Common myeloid progenitor, CD34-positive (primary cell): ENCODE measurements at places on chromosomes 5 and 9.
A peak's percentile ranks its signal among the peaks of the same experiment; 100 is the strongest.

- no peak for DNase-seq
- no peak overlapping the region for H3K27ac ChIP-seq
- no peaks in the 10 kb centered on the region for H3K4me1 ChIP-seq
- H3K4me3 ChIP-seq = no peak overlapping the region
- no peaks in the 10 kb centered on the region for H3K27me3 ChIP-seq
Observed at GRCh38 chr5:151470439-151470838, 23.0 kb downstream of the SLC36A1 start.

- peak overlapping the region; percentile 86 for H3K4me3 ChIP-seq
- H3K27me3 ChIP-seq = no peaks in the 10 kb centered on the region
- H3K27ac ChIP-seq = no peak overlapping the region
- DNase-seq = no peak
Observed at GRCh38 chr9:124258607-124259157, 933 bp downstream of the NEK6 start.

DNA sequence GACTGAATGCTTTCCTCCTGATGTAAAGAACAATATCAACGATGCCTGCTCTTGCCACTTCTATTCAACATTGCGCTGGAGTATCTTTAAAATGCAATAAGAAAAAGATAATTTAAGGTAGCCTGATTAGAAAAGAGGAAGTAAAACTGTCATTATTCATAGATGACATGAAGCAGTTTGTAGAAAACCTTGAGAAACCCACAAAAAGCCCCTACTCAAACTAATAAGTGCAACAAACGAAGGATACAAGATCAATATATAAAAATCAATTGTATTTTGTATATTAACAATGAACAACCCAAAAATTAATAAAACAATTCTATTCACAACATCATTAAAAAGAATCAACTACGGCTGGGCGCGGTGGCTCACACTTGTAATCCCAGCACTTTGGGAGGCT is 76.4 kb upstream of the CKMT2 start:
- no peaks in the 10 kb centered on the region for H3K27me3 ChIP-seq
- no peaks in the 10 kb centered on the region for H3K4me1 ChIP-seq
- DNase-seq = peak; percentile 20
- H3K36me3 ChIP-seq = no peaks in the 10 kb centered on the region
- H3K27ac ChIP-seq = no peak overlapping the region
- no peak overlapping the region for H3K4me3 ChIP-seq

DNA sequence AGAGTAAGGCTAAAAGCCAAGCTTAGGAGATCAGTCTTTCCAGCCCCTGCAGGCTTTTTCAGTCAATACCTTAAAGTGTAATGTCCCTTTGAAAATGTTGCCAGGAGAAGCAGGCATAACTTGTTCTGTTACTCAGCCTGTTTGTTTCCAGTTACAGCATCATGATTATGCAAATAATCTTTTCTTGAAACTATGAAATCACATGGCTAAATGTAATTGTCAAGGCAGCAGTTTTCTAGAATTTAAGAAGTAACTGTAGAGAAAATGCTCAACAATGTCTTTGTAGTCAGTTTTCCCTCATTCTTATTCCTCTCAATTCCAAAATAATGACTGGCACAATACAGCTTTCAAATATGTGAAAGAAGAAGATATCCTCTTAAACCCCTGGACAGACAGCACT is 1.9 kb upstream of the GPR107 start:
- H3K36me3 ChIP-seq = no peaks in the 10 kb centered on the region
- H3K27me3 ChIP-seq = no peaks in the 10 kb centered on the region
- H3K4me1 ChIP-seq = peaks cover 25% of the 10 kb centered on the region
- H3K27ac ChIP-seq = no peak overlapping the region
